GM12891 (cell line): ENCODE measurements at places on chromosomes 7 and 10.
A peak's percentile ranks its signal among the peaks of the same experiment; 100 is the strongest.

DNA sequence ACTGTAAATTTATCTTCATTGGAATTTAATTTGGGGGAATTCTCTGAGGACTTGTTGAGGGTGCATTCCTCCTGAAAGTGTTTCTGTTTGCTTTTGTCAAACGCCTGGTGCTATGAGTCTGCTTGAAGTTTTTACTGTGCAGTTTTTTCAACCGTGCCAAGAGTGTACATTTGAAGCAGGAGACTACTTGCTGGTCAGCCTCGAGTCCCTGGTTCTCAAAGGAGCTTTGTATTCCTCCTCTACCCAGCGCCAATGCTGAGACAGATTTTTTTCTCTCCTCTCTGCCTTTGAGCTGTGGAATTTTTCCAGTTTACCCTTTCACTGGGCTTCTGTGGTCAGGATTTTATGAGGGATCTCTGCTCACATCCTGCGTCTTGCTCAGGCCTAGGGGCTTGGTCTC is 62.1 kb downstream of the NPY start:
- no peak for DNase-seq

GRCh38 chr10:7826971-7827370 is 8.7 kb downstream of the TAF3 start:
- DNase-seq, result no peak

GRCh38 chr7:3540456-3541220 is 239.6 kb downstream of the SDK1 start:
- no peak for DNase-seq

- DNase-seq, result no peak
These were observed 3.0 kb downstream of the BTBD16 start for GRCh38 chr10:122273966-122274545.

DNA sequence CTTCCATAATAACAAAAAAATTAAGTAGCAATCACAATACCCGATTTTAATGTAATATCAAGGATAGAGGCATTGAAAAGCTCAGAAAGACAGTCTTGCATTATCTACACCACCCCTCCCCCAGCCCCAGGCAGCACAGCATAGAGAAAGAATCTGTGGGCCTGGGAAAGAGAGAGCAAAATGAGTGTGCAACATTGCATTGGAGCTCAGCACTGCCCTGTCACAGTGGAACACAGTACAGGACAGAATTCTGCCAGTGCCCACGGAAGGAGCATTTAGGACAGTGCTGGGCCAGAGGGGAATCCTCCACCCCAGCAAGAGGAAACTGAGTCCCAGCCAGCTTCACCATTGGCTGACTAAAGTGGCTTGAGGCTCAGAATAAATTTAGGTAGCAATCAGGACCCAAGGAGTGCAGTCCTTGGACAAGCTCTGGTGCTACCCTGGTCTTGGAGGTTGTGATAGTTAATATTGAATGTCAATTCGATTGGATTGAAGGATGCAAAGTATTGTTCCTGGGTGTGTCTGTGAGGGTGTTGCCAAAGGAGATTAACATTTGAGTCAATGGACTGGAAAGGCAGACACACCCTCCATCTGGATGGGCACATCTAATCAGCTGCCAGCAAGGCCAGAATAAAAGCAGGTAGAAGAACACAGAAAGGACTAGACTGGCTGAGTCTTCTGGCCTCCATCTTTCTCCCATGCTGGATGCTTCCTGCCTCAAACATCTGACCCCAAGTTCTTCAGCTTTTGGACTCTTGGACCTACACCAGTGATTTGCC is 234.4 kb downstream of the ANK3 start:
- DNase-seq, result no peak

DNA sequence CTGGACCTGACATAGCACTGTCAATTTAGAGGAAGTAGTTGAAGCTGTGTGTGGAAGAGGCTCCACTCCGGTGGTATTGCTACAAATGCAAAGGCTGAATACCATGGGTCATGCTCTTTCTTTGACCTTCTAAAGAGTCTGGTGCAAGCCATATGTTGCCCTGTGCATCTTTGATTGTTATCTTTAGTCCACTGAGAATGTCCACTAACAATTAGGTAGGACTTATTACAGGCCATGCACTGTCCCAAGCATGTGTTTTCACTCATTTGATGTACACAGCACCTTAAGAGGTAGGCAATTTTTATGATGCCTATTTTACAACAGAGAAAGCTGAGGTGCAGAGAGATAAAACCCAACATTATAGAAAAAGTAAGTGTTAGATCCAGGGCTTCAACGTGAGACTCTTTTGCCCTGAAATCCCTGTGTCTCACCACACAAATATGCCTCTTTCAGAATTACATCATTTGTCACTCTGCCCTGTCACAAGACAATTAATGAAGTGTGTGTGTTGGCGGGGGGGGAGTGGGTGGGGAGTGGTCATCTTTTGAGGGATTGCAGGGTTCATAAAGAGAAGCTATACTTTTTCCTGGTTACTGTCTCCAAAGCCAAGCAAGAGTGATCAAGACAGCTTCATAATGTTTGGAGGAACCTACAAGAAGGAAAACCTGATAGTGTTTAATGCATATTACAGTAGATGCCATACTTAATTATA is 637.6 kb upstream of the IGFBP3 start:
- no peak for DNase-seq

GRCh38 chr7:128139406-128139805 is 101.7 kb upstream of the LEP start:
- DNase-seq, result no peak

GRCh38 chr7:16926283-16926682 is 44.5 kb upstream of the AGR3 start:
- DNase-seq, result no peak

DNA sequence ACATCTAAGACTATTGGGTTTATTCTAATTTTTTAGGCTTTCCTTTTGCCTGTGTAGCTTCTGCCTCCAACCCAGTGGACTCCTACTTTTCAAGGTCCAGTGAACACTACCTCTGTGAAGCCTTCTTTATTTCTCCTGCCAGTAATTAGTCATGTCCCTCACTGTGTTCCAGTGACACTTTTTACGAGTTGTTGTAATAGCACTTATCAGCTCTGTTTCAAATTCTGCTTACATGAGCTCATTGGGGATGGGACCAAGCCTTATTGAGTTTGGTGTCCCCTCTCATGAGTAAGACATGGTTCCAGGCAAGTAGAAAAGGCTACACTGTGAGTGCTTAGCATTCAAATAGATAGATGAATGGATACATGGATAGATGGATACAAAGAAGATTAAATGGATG is 184.6 kb downstream of the HIBADH start:
- no peak for DNase-seq

DNA sequence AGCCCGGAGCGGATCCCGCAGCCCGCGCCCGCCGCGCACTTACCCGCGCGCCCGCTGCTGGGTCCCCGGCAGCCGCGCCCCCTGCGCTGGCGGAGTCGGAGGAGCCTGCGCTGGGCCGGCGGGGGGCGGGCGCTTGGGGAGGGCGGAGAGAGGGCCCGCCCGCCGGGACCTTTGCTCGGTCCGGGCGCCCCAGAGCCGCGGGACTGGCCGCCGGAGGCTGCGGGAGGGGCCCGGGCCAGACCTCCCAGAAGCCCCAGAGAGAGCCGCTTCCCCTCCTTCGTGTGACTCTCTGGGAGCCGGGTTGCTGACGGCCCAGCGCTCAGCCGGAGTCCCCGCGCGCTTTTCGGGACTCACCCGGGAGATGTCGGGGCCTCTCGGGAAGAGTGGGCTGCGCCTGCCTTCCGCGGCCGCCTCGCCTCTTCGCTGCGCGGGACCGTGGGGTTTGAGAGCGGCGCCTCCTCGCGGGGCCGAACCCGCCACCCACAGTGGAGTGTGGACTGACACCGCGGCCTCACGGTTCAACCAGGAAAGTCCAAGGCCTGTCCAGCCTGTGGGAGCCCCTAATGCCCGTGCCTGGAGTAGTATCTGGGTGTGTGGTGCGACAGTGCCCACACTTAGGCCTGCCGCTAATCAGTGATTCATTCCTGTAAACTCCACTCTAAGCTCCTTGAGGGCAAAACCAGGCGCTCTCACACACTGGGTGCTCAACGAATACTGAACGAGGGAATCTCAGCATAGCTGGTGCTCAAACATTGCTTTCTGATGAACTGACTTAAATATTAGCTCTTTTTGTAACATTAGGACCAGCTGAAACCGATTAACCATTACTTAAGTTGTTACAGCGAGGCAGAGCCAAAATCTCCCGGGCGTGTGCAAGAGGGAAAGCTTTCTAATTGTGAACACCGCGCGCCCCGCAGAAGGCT is at the start of gene GSDME:
Gene GSDME (minus strand): TSS at position 112 of the 923 bp plus-strand sequence. CDS start 7,690 bp downstream, outside the sequence.
- DNase-seq, result peak; percentile 62

DNA sequence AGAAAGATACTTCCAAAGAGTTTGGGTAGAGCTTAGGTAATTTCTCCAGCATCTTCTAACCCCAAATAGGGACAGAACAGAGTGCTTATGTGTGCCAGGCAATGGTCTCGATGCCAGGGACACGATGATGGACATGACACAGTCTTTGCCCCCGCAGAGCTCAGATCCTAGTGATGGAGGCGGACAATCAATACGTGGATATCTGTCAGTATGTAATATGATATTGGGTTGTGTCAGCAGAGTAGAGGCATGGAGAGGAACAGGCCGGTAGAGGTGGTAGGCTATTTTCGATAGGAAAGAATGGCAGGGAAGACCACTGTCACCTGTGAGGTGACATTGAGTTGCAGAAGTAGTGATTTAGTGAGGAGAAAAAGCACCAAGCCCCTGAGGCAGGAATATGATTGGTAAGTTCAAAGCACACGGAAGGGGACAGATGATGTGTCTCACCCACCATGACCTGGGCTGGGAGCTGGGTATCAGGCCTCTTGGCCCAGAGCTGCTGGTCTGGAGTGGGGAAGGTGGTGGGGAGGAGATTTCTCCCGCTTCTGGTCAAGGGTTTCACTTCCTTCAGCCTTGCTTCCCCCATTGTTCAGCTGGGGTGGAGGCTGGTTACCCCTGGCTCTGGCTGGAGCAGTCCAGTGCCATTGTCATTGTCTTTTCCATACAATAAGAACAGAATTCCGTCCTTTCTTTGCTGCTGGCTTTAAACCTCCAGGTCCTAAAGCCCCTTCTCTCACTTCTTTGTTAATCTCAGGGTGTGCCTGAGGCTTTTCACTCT is 36.0 kb upstream of the SRGN start:
- DNase-seq, result no peak

DNA sequence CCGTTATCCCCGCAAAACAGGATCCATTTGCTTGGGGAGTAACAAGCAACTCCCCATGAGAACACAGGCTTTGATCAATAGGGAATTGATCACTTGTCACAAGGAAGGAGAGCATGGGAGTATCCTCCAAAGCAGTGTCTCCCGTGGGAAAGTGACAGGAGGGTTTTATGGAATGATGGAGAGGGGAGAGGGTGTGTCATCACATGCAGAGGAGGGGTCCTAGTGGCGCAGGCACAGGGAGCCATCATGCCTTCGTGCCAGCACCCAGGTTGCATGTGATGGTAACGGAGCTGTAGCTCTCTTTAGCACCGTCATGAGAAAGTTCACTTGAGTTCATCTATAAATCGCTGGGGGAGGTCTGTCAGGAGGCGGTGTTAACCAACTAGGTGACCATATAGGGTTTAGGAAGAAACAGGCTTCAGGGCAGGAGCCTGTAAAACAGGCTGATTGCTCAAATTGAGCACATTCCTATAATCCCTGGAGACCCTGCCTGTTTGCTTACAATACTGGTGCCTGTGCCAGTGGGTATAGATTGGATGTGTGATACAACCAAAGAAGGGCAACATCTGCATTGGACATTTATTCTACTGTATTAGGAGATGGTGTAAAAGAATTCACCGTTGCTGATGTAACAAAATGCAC is 428.5 kb downstream of the GALNT17 start:
- no peak for DNase-seq

GRCh38 chr10:64096941-64097340 is 575.7 kb downstream of the REEP3 start:
- DNase-seq, result no peak

DNA sequence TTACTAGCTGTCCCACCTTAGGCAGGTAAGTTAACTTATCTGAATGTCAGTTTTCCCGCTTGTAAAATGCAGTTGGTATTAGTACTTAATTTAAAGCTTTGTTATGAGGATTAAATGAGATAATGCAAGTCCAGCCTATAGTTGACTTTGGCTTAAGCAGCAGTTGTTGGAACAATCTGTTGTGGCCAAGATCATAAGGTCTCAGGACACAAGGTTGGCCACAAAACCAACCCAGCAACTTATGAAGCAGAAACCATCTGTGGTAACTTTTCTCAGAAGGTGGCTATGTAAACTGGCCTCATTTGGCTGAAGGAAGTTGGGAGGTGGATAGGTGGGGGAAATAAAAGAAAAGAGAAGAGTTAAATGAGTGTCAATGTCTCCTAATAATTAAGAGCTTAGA is 29.4 kb downstream of the ENTPD1 start:
- no peak for DNase-seq

- DNase-seq, result no peak
These were observed 703.0 kb upstream of the CELF2 start for GRCh38 chr10:10314626-10315025.

DNA sequence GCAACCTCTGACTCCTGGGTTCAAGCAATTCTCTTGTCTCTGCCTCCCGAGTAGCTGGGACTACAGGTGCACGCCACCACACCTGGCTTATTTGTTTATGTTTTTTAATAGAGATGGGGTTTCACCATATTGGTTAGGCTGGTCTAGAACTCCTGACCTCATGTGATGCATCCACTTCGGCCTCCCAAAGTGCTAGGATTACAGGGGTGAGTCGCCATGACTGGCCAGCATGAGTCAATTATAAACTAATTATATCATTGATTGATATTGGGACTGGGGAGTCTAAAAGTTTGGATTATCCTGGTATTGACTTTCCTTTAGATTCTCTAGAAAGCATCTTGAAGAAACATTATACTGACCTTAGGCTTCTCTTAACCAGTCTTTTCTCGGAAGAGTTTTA is 73.9 kb upstream of the CCNY start:
- DNase-seq, result no peak

DNA sequence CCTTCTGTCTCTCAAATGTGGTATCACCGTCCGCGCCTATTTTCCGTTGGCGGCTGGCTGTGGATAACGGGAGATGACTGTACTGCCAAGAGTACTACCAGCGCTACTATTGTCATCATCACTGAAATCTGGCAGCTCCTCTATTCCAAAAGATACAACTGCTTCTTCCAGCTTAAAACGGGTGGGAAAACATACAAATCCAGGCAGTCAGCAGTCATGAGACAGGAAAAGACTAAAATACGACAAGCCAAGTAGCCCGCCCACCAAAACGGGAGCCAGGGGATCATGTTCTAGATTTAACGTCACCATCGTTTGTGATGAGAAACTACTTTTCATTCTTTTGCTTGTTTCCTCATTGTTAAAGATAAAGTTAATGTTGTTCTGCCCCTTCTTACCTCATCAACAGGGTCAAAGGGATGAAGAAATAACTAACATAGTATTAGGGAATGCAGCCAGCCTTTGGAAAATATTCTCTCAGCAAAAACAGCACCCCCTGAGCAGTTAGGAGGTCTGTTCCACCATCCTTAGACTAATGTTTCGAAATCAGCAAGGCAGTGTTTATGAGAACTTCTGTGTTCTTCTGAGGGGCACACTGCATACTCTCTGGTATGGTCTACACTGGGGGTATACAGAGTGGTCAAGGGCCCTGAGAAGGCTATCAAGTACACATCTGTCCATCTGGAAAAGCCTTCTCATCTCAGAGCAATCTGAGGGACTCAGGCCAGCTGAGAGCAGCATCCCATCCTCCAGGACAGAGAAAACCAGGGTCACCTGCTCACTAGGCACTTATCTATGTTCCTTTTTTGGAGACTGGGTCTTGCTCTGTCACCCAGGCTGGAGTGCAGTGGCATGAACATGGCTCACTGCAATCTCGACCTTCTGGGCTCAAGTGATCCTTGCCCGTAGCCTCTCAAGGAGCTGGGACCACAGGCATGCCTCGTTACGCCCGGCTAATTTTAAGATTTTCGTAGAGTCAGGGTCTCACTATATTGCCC is 47.5 kb downstream of the GNA12 start:
- no peak for DNase-seq

GRCh38 chr10:5873515-5873995 is 16.1 kb downstream of the ANKRD16 start:
- DNase-seq, result peak; percentile 70

GRCh38 chr7:2143981-2144595 is 88.7 kb downstream of the MAD1L1 start:
- DNase-seq, result no peak
